Activated T-helper 1 cell treated with anti-CD3 and anti-CD28 coated beads, Interleukin-2, amount 50 U/mL, for 16 hours (primary cell): ENCODE measurements at places on chromosomes 6 and 20.
A peak's percentile ranks its signal among the peaks of the same experiment; 100 is the strongest.

GRCh38 chr6:31729979-31730630, 1.0 kb upstream of the DDAH2 start:
- no peak for DNase-seq

GRCh38 chr6:143680141-143680540, 2.4 kb downstream of the PHACTR2 start:
- DNase-seq, result no peak

DNA sequence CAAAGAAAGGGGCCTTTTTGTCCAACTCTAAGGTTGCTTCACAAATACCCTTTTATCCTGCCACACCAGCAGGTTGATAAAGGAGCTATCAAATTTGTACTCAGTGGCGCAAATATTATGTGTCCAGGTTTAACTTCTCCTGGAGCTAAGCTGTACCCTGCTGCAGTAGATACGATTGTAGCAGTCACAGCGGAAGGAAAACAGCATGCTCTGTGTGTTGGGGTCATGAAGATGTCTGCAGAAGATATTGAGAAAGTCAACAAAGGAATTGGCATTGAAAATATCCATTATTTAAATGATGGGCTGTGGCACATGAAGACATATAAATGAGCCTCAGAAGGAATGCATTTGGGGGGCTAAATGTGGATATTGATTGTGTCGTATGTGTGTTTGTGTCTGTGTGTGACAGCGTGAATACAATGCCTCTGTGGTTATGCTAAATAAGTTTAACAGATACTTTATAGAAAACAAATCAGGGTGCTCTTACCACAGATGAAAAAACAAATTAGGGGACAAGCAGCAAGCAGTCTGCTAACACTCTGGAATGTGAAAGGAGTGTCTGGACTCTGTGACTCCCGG, 33.6 kb downstream of the HM13 start:
- DNase-seq, result no peak

DNA sequence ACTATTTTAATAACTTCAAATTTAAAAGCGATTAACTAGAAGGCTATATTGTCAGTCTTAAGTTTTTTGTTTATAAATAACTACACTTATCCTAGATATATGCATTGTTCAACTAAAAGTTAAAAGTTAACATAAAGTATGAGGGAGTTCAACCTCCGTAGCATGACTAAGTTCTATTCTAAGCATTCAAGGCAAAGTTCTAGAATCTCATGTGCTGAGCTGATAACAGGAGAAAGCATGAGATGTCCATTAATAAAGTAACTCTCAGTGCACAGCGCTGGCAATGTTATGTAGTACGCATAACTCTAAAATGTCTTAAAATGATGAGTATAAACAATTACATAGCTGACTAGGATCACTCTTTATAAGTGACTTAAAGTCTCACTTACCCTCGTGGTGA, 264.8 kb downstream of the RNGTT start:
- no peak for DNase-seq

- DNase-seq, result no peak
These were observed 997 bp upstream of the FBXO30 start for GRCh38 chr6:145815309-145816274.

DNA sequence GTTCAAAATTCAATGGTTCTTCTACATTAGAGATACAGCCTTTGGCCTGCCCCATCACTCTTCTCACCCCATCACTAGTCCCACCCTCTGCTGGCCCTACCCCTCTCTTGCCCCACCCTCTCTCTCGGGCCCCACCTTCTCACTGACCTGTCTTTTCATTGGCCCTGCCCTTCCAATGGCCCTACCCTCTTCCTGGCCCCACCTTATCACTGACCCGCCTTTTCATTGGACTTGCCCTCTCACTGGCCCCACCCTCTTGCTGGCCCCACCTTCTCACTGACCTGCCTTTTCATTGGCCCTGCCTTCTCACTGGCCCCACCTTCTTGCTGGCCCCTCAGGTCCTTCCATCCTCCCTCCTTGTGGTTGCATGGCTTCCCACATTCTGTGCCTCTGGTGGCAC, 107.2 kb upstream of the PLEKHG1 start:
- no peak for DNase-seq

- no peak for DNase-seq
These were observed 117.3 kb downstream of the BCKDHB start for GRCh38 chr6:80223743-80224212.

DNA sequence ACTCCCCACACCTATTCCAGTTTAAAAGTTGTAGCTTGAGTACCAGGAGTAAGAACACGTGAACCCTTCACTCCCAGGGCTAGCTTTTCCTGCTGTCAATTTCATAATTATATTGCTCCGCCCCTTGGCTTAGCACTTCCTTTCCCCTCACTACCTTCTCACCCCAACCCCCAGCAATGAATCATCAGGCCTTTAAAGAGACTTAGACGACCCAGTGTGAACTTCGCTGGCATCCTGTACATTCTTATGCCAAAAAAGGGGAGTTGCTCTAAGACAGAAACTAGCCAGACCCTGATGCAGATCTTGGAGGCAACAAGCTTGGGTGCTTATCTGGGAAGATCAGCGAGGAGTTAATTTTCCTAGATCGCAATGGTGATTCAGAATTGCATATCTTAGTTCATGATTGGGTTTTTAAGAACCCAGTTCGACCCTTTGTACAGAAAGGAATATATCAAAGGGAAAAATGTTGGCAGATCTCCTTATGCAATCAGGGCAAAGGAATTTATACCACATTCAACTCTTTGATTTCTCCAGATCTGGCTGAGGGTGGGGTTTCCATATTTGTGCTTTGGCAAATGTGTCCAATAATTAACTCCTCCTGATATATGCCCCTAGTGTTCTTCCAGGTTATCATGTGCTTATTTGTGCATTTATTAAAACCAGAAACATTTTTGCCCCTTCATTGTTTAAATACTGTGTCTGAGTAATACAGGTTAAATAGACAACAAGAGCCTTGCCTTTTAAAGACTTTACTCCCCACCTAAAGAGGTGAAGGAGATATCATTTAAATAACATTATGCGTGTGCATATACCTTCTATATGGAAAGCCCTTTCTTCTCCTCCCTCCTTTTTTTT, 8.1 kb upstream of the ATXN1 start:
- peak; percentile 23 for DNase-seq

GRCh38 chr6:87830907-87831306, 128.9 kb upstream of the AKIRIN2 start:
- no peak for DNase-seq

DNA sequence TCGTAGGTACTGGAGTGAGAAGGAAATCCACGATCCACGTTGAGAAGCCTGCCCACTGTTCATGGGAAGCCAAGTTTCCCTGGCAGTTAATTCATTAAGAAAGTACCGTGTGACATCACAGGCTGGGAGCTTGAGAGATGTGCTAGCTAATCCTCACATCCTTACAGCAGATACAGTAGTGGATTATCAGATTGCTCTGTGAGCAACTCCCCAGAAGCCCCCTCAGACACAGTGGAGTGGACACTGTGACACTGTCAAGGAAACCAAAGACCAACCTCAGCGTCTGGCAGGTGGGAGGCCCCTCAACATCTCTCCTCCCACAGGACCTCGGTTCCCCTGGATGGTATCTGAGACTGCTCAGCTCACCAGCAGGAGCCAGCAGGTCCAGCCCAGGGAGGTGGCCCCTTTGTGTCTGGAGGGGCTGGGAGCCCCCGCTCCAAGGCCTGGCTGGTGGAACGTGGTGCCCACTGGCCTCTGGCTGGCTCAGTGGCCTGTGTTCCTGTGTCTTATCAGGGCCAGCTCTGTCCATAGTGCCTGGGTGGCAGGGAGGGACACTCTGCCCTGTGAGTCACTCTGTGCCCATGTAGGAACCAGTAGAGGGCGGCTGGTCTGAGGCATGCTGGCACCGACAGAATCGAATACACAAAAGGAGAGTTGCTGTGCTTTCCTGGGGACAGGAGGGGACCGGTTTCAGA, 7.2 kb downstream of the PYGB start:
- DNase-seq, result no peak

- no peak for DNase-seq
These were observed 693 bp upstream of the GNAS-AS1 start for GRCh38 chr20:58851221-58851968.

DNA sequence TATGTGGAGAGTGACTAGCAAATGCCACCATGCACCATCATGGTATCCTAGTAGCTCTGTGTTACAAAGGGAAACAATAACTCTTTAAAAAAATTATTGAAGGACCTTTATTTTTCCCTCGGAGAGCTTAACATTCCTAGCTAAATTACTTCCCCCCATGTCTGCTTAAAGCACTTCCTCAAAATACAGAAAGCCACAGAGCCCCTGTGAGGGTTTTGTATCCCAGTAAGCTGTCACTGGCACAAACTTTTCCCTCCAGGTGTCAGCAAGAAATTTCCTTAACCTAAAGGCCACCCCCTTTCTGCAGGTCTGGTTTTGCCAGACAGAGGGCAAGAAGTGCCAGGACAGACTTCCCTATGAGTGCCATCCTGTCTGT, 340.0 kb upstream of the PRDM1 start:
- DNase-seq, result no peak

DNA sequence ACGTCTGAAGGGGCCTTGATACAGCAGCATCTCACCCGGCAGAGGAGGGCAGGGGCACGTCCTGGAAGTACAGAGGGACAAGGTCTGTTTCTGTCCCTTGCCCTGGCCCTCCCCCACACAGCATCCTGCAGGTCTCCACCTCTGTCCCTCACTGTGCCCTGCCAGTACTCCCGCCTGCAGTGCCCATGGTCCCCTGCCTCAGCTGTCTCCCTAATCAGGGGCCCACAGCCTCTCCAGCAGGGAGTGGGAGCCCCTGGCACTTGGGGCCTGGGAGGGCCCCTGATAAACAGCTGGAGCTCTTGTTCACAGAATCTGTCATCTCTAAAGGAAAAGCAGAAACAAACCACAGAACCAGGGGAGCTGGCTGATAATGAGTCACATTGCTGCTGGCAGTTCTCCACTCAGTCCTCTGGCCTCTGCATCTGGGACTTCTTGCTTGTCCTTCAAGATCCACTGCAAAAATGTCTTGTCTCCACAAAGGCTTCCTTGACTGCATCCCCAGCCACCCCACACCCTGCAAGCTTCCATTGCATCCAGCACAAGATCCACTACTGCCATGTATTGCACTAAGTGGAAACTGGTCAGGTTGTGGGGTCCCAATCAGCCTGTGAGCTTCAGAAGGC, 33.2 kb upstream of the TAF8 start:
- DNase-seq, result no peak

- DNase-seq, result no peak
These were observed 84.6 kb upstream of the TBX18 start for GRCh38 chr6:84848960-84849359.

- no peak for DNase-seq
These were observed 30.4 kb downstream of the CD40 start for GRCh38 chr20:46148313-46149208.

- DNase-seq, result no peak
These were observed 843.9 kb downstream of the QKI start for GRCh38 chr6:164258421-164258820.

DNA sequence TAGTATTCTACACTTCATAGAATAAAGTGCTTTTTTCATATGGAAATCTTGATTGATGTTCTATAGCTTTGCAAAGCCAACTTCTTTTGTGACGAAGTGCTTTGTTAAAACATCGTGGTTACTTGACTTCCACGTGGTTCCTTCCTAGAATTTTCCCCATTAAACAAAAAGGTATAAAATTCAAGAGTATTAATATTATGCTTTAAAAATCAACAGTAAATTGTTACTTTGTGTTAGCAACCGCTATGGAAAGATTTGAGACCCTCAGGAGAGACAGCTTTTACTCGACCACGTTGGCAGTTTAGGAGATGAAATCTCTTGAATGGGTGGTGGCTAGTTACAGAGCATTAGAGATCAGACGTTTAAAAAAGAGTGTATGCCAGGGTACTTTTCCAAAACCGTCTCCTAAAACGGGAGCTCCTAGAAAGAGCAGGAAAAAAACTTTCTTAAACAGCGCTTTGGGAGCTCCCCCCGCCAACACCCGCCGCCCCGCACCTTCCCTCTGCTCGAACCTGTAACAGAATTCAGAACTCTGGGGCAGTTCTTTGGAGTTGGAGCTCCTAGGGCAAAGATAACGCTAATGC, 920 bp downstream of the GJA1 start:
- DNase-seq, result no peak

GRCh38 chr20:24739746-24740145, 209.3 kb upstream of the CST7 start:
- DNase-seq, result no peak

DNA sequence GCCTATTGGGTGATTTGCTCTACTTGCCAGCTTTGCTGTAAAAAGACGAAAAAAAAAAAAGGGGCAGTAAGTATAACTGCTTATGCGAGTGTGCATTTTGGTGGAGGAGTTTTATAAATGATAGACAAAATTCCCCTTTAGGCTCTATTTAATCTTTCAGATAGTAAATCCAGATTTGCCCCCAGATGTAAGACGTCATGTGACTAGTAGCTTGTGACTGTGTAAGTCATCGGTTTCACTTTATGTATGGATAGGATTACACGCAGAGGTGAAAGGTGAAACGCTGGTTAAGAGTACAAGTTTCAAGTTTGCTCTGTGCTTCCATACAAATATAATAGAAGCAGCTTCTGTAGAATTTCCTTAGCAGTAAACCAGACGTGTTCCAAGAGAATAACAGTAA, 7.9 kb downstream of the RAB32 start:
- no peak for DNase-seq

GRCh38 chr6:87914637-87915395, 132.8 kb upstream of the SPACA1 start:
- DNase-seq, result no peak

DNA sequence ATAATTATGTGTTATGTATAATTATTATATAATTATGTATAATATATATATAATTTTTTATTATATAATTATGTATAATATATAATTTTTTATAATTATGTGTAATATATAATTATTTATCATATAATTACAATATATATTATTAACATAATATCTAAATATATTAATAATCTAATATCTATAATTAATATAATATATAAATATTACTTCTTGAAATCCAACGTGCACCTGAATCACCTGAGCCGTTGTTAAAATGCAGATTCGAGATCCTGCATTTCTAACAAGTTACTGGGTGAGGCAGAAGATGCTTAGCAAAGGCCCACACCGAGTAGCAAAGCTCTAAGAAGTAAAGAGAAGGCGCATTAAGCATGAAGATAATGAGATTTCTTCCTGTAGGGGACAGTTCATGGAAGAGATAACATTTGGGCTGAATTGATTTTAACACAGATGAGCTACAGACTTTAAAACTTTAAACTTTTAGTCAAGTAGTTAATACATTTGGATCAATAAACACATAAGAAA, 406.4 kb upstream of the PLCB4 start:
- no peak for DNase-seq

DNA sequence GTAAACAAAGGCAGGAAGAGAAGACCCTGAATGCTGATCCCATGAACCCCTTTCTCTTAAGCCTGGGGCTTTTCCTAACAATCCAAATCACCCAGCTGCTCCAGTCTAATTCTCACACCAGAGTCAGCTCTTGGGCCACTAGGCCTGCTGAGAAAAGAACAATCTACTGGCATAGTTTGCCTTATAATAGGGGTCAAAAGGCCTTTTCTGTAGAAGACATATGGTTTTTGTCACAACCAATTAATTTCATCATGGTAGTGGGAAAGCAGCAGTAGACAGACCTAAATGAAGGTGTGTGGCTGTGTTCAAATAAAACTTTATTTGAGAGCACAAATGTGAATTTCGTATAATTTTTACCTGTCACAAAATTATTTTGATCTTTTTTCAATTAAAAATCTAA, 994.7 kb upstream of the EPHA7 start:
- DNase-seq, result no peak
